Inflammatory macrophage treated with lipopolysaccharide for 4 hours (primary cell): ENCODE measurements at places on chromosomes 11 and 22.

- DNase-seq = no peak
Observed at GRCh38 chr11:134062265-134063123, 6.4 kb upstream of the JAM3 start.

DNA sequence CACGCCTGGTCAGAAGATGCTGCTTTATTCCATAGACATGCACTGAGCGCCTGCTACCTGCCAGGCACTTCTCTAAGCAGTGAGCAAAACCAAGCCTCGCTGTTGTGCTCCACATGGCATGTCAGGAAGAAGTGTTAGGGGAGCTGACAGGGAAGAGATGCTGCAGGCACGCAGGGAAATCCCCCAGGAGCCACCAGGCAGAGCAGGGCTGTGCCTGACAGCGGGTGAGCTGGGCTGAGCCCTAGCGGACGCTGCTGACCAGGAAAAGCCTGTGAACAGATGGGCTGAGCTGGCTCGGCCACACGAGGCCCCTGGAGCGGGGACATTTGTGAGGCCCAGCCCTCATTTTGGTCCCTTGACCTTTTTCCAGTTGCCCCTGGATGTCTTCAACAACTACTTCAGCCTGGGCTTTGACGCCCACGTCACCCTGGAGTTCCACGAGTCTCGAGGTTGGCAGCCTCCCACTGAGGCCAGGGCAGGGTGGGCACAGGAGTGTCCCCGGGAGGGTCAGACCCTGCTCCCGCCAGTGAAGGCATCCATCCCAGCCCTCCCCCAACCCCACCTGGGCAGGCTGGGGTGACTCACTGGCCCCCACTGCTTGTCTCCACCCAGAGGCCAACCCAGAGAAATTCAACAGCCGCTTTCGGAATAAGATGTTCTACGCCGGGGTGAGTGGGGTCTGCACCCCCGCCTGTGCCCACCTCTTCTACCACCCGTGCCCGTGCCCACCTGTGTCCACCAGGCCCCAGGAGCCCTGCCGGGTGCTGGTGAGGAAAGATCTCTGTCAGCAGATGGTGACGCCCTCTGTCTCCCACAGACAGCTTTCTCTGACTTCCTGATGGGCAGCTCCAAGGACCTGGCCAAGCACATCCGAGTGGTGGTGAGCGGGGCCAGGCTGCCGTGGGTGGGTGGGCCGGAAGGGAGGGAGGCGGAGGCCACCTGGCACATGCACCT is 7.4 kb upstream of the MDK start:
- DNase-seq = no peak

GRCh38 chr11:111676878-111677585 is 74.8 kb downstream of the SIK2 start:
- no peak for DNase-seq

DNA sequence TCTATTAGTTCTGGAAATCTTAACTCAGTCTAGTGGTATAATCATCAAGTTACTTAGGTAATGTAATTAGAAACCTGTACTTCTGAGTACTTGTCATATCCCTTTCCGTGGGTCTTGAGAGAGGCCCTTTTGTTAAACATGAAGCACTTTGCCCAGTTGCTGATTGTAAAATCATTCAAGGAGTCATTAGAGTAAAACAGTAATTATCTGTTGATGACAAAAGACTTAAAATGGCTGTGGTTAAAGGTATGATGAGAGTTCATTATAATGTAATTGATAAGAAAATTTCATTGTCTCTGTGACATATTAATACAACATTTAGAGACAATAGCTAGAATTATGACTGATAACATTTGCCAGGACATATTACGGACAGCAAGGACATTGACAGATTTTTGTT is 34.3 kb downstream of the PRR5L start:
- no peak for DNase-seq

DNA sequence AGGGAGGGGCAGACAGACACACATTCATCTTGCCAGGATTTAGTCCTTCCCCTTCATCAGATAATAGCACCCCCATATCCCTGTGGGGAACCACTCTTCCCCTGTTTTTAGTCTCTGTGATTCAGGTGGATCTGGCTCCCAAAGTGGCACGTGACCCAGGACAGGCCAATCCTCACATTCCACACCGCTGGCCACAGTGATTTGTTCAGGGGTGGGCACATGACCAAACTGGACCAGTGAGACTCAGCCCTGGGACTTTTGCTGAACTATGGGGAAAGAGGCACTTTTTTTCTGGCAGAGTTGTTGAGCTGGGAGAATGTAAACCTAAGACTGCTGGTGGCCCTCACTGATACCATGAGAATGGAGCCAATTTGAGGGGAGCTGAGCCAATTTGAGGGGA is 19.1 kb upstream of the KCNJ11 start:
- no peak for DNase-seq

GRCh38 chr11:68841718-68842426 is at the start of gene CPT1A:
CPT1A (minus strand) TSS chr11:68841916; CDS start chr11:68815474, 26,442 bp downstream.
- peak; percentile 76 for DNase-seq

DNA sequence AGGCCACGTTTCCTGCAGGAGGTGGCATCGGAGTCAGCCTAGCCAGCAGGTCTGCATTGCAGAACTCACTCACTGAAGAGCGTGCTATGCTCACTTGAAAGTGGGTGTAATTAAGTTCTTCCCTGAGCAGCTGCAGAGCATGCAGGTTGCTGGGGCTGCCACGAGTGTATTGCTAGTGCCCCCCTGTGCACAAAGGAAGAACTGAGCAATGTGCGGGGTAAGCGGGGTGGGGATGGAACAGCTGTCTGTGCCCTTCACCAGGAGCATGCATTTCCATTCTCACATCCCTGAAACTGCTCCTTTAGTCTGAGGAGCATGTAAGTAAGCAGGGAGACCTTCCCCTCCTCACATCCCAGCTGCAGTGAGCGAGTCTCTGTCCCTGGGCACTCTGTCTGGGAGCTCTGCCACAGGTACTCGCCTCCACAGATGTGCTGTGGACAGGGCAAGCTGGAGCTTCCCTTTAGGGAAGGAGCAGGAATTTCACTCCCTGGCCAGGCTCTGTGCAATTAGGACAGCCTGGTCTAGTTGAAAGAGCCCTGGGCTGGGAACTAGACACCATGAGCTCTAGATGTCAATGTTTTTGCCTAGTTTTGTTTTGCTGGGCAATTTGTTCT is 1031.8 kb downstream of the NTM start:
- DNase-seq = no peak

DNA sequence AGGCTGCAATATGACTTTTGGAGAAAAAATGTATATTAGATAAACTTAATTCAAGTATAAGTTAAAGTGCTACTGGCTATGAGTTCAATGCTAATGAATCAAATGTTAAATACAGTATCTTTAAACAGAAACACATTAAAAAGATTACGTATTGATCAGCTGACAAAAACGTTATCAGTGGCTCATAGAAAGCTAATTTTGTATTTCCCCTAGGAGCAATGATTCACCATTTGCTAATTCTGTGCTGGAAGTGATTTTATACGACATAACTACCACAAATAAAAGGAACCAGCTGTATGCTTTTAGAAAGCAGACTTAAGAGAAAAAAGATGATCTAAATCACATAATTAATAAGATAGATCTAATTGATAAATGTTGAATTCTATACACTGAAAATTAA is 43.6 kb downstream of the MRE11 start:
- peak; percentile 54 for DNase-seq

- DNase-seq = no peak
Observed at GRCh38 chr11:123899792-123900191, 2.2 kb upstream of the OR8D4 start.

DNA sequence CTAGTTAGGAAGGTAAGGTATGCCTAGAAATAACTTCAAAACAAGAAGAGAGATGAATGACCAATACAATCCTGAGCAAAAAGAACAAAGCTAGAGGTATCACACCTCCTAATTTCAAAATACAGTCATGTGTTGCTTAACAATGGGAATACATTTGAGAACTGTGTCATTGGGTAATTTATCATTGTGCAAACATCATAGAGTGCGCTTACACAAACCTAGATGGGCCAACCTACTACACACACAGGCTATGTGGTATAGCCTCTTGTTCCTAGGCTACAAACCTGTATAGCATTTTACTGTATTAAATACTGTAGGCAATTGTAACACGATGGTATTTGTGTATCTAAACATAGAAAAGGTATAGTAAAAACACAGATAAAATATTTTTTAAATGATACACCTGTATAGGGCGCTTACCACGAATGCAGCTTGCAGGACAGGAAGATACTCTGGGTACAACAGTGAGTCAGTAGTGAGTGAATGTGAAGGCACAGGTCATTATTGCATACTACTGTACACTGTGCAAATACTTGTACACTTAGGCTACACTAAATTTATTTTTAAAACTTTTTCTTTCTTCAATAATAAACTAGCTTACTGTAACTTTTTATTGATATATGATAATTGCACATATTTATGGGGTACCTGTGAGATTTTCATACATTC is 48.2 kb downstream of the STK33 start:
- no peak for DNase-seq

DNA sequence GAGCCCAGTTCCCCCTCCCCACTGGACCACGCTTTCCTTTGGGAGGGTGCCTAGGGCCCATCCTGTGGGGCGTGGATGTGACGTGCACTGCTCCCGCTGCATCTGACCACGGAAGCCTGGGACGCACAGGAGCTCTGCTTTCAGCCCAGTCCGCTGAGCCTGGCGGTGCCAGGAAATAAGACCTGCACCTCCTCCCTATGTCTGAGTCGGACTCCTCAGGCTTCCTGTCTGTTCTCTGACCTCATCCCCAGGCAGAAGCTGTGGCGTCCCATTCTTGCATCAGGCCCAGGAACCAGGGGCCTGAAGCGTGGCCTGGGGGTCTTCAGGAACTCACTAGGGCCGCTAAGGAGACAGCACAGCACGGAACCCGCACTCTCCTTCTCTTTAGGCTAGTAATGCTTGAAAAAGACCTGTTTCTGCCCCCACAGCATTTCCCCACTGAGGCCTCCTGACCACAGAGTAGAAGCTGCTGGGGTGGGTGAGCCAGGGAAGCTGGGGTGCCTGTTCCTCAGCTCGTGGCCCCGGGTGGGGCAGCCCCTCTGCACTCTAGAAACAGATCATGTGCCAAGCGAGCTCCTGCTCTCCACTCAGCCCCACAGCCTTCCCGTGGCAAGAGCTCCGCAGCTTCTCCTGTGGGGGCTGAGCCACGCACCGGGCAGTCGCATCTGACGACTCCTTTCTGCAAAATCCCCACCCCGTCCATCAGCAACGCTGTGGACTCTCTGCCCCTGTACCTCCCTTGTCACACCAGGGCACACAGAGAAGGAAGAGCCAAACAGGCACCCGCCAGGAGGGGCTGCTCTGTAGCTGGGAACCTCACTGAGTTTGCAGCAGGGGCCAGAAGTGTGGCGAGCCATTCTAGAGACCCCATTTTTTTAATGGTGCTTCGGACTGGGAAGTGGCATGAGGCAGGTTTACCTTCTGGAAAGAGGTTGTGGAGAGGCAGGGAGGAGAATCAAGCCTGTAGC is 22.6 kb downstream of the MOV10L1 start:
- DNase-seq = peak; percentile 46

GRCh38 chr11:57368106-57368844 is 12.7 kb downstream of the PRG3 start:
- peak; percentile 36 for DNase-seq

- DNase-seq = no peak
Observed at GRCh38 chr11:79094616-79095015, 346.2 kb downstream of the TENM4 start.

DNA sequence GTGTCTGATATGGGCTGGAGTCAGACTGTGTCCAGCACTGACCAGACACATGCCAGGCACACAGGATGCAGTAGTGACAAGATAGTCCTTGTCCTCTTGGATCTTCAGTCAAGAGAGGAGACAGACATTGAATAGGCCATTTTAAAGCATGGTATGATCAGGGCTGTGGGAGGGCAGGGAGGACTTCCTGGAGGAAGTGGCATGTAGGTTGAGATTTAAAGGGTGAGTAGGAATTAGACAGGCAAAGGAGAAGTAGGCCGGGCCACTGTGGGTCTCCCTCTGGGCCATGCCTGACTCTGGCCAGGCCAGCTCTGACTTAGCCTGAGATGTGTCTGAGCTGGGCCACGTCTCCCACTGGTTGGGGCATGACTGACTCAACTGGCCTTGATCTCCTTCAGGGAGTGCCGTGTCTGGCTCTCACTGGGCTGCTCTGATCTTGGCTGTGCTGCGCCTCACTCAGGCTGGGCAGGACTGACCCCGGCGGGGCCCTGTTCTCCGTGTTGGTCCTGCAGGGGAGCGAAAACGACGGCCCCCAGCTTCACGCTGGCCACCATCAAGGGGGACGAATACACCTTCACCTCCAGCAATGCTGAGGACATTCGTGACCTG is 71.2 kb downstream of the MYO7A start:
- DNase-seq = peak; percentile 31
